ENCODE measurements at places on chromosomes 4 and X. TPM values are rescaled to one million over a fixed set of nuclear protein-coding genes. Genes with fewer than 3 reads are reported as not detected.

SUPT20HL1 gene
- not detected for polyA plus RNA-seq

UCHL1 gene
- polyA plus RNA-seq, result 1,872 TPM

SLC38A5 gene
- polyA plus RNA-seq, result 19.1 TPM

ALAS2 gene
- polyA plus RNA-seq, result not detected

TACC3 gene
- polyA plus RNA-seq, result 7.0 TPM

SPATA4 gene
- polyA plus RNA-seq, result 0.11 TPM

ANAPC10 gene
- 25.0 TPM for polyA plus RNA-seq

SHOX gene
- polyA plus RNA-seq, result not detected

SYN1 gene
- polyA plus RNA-seq, result 0.37 TPM

SNX25 gene
- polyA plus RNA-seq, result 12.6 TPM

SPANXB1 gene
- not detected for polyA plus RNA-seq

MAGEC1 gene
- polyA plus RNA-seq, result not detected

NKRF gene
- 5.0 TPM for polyA plus RNA-seq

SUPT20HL2 gene
- polyA plus RNA-seq, result not detected

PRR32 gene
- polyA plus RNA-seq, result not detected

AADAT gene
- 13.8 TPM for polyA plus RNA-seq

GPR82 gene
- not detected for polyA plus RNA-seq

NDST3 gene
- 0.04 TPM for polyA plus RNA-seq

TEX13B gene
- not detected for polyA plus RNA-seq

RIPPLY1 gene
- not detected for polyA plus RNA-seq

TBC1D8B gene
- polyA plus RNA-seq, result 10.4 TPM

GABRA4 gene
- polyA plus RNA-seq, result 1.9 TPM

JAKMIP1 gene
- polyA plus RNA-seq, result not detected

CT45A3 gene
- not detected for polyA plus RNA-seq

ODAPH gene
- not detected for polyA plus RNA-seq

HMGB3 gene
- 21.1 TPM for polyA plus RNA-seq

CCDC160 gene
- 0.06 TPM for polyA plus RNA-seq

MAGED4B gene
- polyA plus RNA-seq, result 58.6 TPM

CSAG3 gene
- polyA plus RNA-seq, result not detected

STAP1 gene
- polyA plus RNA-seq, result not detected

XAGE5 gene
- not detected for polyA plus RNA-seq

CTAG2 gene
- not detected for polyA plus RNA-seq

CT55 gene
- not detected for polyA plus RNA-seq

ARMCX2 gene
- polyA plus RNA-seq, result 78.4 TPM

TCEANC gene
- 1.7 TPM for polyA plus RNA-seq

FRMD7 gene
- polyA plus RNA-seq, result not detected

RAB41 gene
- not detected for polyA plus RNA-seq

PCDH19 gene
- polyA plus RNA-seq, result 0.02 TPM

SLC10A4 gene
- not detected for polyA plus RNA-seq

HTN1 gene
- polyA plus RNA-seq, result not detected

FANCB gene
- 1.5 TPM for polyA plus RNA-seq

SERPINA7 gene
- polyA plus RNA-seq, result not detected

FHIP1A gene
- polyA plus RNA-seq, result 0.06 TPM

FAM47A gene
- polyA plus RNA-seq, result not detected

H2AZ1 gene
- 447 TPM for polyA plus RNA-seq

TRAM1L1 gene
- 3.7 TPM for polyA plus RNA-seq

PCDH7 gene
- 20.0 TPM for polyA plus RNA-seq

TBX22 gene
- not detected for polyA plus RNA-seq

DMRTC1 gene
- not detected for polyA plus RNA-seq

F9 gene
- not detected for polyA plus RNA-seq

MAGEH1 gene
- 41.9 TPM for polyA plus RNA-seq

Data from AG04450 (cell line).